ENCODE measurements at places on chromosomes 6 and 20.
A peak's percentile ranks its signal among the peaks of the same experiment; 100 is the strongest.

DNA sequence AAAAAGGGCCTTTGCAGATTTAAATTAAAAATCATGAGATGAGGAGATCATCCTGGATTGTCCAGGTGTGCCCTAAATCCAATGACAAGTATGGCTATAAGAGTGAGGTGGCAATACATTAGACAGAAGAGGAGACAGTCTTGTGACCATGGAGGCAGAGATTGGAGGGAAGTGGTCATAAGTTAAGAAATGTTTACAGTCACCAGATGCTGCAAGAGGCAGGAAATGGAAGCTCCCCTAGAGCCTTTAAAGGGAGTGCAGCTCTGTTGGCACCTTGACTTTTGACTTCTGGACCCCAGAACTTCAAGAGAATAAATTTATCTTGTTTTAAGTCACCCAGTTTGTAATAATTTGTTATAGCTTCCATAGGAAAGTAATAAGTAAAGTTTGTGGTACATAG, 61.1 kb downstream of the HMGN3 start:
- DNase-seq = no peak

DNA sequence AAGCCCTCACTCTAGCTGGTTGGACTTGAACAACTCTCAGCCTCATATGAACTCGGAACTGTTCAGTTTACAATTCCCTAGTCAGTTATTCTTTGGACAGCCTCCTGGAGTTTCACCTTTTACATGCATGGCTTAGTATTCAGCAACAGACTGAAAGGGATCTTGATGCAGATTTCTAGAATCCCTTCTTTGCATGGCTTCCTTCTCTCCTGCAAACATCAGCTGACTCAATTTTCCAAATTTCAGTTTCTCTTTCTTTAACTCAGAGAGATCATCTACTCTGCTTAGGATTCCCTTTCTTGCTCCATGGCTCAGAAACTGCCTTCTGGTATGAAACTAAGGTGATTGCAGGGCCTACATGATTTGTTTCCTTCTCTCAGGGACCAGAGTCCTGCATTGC, 99.6 kb downstream of the CEP57L1 start:
- no peak for DNase-seq

GRCh38 chr20:36830791-36831691, 44.9 kb upstream of the TLDC2 start:
- no peak for DNase-seq

DNA sequence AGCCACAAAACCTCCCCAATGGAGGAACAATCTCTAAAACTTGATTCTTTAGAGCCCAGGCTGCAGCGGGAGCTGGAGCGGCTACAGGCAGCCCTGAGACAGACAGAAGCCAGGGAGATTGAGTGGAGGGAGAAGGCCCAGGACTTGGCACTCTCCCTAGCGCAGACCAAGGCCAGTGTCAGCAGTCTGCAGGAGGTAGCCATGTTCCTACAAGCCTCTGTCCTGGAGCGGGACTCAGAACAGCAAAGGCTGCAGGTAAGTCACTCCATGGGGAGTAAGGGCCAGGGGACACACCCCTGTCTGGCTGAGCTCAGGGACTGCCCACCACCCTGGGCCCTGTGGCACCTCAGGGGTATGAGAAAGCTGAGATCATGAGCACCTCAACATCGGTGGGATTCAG, 24.7 kb downstream of the C20orf173 start:
- DNase-seq = no peak

- DNase-seq = no peak
Measured at GRCh38 chr6:17504005-17504404, 96.1 kb upstream of the FAM8A1 start.

GRCh38 chr20:2874456-2874855, 1.2 kb downstream of the PTPRA start:
- no peak for DNase-seq

DNA sequence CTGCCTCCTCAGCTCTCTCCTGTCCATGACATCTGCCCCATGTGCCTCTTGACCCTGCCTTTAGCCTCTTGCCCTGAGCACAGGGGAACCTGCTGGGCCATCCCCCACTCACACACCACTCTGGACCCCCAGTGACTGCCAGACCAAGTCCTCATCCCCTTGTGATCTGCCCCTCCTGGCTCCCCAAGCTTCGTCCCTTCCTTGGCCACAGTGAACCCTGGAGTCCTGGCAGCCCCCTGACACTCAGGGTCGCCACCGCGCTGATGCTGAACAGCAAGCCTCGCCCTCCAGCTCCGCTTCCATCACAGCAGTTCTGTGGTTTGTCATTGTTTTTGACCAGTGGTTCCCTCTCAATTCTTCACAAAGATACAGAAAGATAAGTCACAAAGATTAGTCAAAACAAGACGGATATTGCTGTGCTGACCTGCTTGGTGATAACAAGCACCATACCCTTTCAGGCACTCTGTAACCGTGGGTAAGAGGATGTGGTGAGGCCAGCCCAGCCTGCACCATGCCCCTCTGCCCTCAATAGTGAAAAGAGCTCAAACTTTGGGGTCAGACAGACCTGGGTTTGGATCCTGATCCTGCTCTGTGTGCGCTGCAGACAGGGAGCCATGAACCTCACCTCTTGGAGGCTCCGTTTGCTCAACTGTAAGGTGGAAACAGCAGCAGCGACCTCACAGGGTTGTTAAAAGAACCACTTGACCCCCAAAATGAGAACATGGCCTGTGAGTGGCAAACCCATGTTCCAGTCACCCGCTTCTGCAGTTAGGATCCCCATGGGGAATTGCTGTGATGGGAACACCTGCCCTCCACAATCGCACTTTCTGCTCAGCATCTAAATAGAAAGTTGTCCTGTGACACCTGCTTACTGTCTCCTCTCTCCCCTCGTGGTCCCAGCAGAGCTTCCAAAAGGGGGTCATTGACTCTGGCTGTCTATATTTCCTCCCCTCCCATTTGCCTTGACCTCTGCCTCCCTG, 114.5 kb downstream of the TOX2 start:
- DNase-seq = no peak

DNA sequence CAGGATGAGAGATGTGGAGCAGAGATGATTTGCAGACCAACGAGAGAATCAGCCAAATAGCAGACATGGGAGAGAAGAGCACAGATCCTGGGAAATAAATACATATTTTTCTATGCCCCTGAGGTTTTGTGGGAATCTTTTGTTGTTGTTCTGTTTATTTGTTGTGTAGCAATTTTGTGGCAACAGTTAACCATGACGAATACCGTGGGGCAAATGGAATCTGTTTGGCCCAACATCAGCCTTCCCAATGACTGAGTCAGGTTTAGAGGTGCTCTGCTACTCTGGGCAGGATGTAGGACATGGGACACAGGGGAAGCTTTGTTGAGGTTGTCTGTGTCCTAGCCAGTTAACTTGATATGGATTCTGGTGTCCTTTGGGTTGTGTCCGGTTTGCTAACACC, 7.9 kb upstream of the SLC2A10 start:
- DNase-seq = no peak

GRCh38 chr20:63164484-63165355, 51.2 kb downstream of the YTHDF1 start:
- no peak for DNase-seq

DNA sequence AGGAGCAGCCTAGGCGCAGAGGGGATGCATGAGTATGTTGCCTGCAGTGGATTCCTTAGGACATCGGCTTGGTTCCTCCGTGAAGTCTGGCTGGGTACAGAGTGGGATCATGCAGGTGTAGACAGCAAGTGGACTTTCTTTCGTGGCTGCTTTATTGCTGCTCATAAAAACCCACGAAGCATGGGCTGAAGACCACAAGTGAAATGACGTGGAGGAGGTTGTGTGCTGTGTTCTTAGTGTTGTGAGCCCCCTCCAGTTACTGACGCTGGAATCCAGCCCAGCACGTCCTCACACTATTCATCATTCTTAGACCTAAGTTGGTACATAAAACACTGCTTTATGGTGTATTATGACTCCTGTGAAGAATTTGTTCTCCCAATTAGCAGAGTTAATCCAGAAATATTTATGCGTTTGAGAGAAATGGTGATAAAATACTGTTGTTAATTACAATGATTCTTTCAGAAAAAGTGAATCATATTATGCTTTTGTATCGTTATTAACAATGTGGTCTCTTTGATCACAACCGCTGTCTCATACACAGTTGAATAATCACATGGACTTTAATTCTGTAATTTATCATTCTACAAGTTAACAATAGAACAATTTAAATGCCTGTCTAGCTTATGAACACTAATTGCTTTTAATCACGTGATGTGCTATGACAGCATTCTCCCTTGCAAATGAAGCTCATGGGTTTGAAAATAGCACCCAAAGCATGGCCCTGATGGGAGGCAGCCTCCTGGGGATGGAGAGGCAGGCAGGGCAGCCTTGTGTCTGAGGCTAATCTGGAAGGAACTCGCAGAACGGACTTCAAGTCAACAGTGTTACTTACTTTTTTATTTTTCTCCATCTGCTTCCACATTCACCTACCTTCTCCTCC, 233.9 kb upstream of the SYNDIG1 start:
- no peak for DNase-seq

- DNase-seq = no peak
Measured at GRCh38 chr6:125245523-125246264, 56.1 kb downstream of the HDDC2 start.

DNA sequence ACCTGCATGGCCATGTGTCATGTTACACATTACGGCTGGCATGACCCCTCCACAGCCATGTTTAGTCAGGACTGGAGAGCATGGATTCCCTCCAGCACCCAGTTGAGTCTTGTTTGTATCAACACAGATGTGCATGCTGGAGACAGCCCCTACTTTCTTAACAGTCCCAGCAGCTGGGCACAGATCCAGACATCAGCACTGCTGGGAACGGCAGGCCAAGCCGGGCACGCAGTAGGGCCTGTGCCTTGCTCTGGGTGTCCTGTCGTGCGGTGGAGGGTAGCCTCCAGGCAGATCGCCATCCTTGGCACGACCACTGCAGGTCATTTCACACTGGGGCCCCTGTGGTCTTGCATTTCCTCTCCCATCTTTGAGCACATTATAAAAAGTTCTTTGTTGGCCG, 381.4 kb downstream of the SMOC2 start:
- DNase-seq = no peak

DNA sequence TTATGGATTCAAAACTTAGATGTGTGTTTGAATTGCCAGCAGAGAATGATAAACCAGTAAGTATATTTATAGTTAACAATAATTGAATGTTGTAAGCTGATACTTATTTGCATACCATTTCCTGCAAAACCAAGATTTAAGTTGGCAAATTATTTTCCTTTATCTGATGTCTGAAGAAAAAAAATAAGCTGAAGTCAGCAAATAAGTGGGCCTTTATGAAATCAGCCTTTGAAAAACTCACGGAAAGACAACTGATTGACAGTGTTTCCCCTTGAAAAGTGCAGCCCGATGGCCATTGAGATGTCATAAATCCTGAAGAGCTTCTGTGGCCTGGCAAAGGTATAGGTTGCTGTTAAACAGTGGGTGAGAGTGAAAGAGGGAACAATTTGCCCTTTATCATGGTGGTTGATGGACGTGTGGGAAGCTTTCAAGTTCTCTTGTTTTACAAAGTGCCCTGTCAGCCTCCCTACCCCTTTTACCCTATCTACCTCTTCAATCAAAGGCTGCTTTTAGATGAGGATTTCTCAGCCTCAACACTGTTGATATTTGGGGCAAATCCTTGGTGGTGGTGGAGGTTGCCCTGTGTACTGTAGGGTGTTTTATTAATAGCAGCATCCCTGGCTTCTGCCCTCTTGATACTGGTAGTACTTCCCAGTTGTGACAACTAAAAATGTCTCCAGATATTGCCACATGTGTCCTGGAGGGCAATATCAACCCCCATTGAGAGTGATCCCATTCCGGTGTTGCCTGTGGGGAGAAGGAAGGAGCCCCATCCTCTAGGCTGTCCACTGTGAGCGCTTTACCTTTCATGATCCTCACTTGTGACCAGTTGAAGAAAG, 50.2 kb downstream of the VAPB start:
- DNase-seq = no peak

GRCh38 chr20:50900261-50900660, 31.0 kb downstream of the ADNP start:
- DNase-seq = no peak

DNA sequence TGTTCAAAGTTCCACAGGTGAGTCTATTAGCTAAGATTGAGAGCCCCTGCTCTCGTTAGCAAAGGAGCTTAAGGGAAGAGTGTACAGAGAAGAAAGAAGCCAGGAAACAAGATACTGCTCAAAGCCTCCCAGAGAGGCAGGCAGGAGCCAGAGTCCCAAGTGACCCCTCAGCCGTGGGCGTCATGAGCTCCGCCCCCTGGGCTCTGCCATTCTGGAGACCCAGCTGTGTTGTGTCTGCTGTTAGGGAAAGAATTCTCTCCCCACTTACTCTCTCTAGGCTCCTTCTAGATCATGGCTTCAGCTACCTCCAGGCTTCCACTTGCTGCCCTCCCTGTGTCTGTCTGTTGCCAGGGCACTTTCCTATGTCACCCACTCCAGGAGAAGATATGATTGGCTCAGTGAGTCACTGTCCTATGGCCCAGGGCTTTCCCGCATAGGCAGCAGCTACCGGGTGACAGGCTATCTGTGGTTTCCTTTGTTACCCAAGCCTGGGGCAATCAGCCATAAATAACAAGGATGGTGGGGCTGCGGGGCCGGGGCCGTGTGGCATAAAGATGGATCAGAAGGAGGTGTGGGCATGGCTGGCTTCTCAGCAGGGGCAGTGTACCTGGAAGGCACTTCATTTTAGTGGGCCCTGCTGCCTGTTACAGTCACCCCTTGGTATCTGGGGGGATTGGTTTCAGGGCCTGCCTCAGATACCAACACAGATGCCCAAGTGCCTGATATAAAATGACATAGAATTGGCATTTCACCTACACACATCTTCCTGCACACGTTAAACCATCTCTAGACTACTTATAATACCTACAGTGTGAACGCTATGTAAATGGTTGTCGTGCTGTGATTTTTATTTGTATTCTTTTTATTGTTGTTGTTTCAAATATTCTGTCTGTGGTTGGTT, 118.9 kb downstream of the ARMC2 start:
- no peak for DNase-seq

DNA sequence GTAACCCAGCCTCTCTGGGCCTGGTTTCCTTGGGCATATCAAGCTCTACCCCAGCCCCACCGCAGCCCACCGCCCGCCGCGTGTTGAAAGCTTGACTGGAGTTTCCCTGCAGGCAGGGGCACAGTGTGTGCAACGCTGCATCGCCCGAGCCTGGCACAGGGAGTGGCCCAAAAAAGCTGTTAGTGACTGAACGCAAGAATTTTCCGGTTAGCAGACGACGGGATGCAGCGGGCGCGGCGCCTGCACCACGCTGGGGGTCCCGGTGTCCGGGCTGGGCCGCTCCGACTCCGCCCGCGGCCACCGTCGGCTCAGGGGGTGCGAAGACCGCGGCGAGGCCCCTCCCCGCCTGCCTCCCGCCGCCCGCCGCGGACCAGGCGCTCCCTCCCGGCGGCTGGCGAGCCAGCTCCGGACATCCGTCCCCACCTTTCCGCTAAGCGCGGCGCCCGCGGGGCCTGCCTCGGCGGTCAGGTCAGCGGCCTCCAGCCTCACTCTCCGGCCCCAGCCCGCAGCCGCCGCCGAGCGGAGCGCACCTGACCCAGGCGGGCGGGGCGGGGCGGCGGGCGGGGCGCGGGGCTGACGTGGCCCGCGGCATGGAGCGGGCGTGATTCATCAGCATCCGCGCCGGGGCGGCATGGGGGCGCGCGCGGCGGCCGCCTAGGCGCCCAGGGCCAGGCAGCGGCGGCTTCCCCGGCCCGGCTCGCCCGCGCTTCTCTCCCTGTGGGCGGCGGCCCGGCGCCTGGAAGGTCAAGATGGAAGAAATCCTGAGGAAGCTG, at the start of gene ARFGEF3:
Gene ARFGEF3, plus strand, starts transcription at position 602 of the 773 bp plus-strand sequence. Its CDS starts 148 bp downstream, at position 750.
- peak; percentile 82 for DNase-seq
